ELF-1 (cell line): ENCODE measurements at places on chromosomes 5 and 9.
A peak's percentile ranks its signal among the peaks of the same experiment; 100 is the strongest.

GRCh38 chr5:123598028-123598689 lies 86.2 kb downstream of the CSNK1G3 start:
- no peak for DNase-seq

DNA sequence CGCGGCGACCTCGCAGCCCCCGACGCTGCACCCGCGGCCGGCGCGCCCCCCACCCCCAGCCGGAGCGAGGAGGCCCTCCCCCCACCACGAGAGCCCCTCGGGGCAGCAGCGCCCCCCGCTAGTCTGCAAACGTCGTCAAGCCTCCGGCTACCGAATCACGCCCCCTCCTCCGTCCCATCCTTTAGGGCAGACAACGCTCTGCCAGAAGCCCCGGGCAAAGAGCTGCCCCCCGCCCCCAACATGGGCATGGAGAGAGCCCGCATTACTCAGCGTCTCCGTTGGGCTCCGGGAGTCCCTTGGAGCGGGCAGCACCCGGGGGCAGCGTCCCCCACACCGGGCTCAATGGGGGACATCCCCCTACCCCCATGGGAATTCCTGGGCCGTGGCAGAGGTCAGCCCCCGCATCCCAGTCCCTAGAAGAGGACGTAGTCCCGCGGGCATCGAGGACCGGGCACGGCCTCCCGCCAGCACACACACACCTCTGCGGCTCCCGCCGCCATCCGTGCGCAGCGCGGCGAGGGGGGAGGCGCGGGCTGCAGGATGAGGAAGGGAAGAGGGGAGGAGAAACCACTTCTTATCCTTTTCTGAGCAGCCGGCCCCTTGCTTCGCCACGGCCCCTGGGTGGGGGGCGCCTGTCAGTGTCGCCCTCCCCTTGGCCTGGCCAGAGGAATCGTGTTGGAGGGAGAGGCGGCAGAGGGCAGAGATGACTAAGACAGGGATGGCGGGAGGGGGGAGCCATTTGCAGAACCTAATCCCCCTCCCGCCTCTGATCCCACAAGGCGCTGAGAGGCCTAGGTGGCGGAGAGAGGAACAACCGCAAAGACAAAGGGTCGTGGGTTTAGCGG lies 750 bp downstream of the DNM1 start:
- peak; percentile 79 for DNase-seq

GRCh38 chr9:121169094-121169601 lies 32.5 kb downstream of the RAB14 start:
- no peak for DNase-seq

DNA sequence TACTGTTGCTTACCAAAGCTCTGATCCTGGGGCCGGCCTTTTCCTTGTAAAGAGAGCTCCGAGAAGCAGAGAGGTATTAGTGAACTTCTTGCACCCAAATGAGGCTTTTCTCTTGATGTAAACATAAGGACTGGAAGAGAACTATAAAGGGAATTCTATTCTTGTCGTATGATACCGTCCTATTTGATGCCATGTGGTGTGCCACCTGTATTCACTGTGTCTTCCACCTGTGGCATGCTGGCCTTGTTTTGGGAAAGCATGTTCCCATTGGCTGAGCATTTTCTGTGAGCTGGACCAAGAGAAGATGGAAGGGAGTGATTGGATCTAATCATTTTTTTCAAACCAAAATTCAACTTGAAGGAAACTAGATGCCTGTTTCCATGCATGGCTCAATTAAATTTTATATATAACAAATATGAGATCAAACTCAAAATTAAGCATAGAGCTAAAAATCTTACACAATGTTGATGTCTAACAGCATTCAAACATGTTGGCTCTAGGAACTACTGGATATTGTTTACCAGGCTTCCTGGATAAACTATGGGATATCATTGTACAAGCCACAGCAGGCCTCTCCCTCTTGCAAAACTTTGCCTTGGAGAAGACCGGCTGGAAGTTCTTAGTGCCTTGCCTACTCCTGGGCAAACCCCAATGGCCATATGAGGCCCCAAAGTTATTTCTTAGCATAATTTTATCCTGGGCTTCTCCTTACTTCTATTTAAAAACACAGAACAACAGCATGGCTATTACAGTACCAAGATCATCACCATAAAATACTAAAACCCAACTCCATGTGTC lies 115.3 kb downstream of the TSSK1B start:
- no peak for DNase-seq

DNA sequence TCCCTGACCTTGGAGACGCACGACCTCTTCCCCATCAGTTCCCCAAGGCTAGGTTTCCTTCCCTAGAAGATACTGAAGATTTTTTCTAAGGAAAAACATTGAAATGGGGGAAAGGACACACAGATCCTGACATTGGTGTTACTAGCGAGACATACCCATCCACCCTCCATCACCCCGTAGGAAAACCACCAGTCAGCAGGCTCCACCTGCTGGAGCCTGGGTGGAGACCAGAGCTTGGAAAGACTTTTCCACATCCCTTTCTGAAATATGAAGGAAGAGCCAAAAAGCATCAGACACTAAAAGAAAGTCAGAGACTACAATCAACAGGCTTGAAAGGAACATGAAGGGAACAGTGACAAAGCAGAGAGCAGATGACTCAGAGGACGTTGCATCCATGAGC lies 638.0 kb downstream of the IRX1 start:
- DNase-seq = peak; percentile 37

GRCh38 chr9:125744616-125745015 lies 2.6 kb upstream of the PBX3 start:
- DNase-seq = no peak

DNA sequence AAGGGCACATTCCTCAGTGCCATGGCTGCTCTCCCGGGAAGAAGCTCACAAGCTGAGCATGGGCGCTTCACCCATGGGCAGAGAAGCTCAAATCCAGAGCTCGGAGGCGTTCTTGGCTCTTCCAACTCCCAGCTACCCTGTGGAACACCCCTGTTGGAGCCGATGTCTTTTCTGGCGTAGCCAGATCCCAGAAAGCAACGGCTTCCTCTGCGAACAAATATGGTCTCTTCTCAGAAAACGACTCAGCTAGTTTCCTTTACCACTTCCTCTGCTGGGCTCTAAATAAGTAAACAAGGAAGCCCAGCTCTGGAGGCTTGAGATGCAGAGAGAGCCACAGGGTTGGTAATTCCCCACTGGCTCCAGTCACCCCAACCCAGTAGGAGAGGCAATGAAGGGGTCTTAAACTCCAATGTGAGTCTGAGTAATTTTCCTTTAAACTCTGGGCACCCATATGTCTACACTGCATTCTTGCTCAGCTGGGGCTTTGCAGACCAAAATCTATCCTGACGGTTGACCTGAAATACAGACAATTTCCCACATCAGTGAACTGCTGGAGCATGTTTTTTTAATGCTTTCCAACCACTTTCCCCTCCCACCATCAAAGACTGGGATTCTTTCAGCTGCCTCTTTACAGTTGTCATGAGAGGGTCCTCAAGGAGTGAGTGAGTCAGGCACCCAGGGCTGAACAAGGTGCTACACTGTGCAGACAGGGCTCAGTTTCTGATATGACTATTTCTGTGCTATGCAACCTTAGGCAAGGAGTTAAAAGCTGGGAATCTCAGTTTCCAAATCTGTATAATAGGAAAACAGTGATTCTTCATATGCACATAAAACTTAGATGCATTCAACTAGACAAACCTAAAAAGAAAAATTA lies at the start of gene LCP2:
Gene LCP2, minus strand, starts transcription at position 189 of the 874 bp plus-strand sequence. Its CDS starts 166 bp downstream, at position 23.
- DNase-seq = no peak

GRCh38 chr5:137758715-137759306 lies 4.6 kb upstream of the HNRNPA0 start:
- no peak for DNase-seq

- DNase-seq = no peak
Observed at GRCh38 chr9:4464911-4465513, 25.3 kb upstream of the SLC1A1 start.

GRCh38 chr9:37464426-37465248 lies 613 bp downstream of the ZBTB5 start:
- DNase-seq = no peak

- no peak for DNase-seq
Observed at GRCh38 chr5:33745101-33745770, 146.6 kb downstream of the ADAMTS12 start.

DNA sequence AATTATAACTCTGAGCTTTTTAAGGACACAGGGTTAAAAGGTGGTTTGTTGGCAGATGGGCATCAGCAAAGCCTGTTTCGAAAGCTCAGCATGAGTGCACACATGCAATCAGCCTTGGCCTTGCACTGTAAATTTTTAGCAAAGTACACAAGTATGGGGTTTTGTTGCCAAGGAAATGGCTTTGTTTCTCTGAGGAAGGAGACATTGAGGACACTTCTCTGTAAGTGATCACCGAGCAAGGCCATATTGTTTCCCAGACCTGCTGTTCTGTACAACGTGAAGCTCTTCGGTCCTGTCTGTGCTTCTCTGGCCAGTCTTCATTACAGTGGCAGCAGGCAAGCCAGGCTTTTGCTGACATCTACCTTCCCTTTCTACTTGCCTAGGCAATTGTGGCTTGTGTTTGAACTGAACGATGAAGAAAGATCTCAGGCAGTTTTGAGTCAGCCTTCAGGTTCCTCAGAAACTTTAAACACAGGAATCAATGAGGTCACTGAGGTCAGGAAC lies 27.9 kb upstream of the GLRX start:
- no peak for DNase-seq

- DNase-seq = no peak
Observed at GRCh38 chr9:116381350-116381749, 227.8 kb downstream of the PAPPA start.

- no peak for DNase-seq
Observed at GRCh38 chr5:36957953-36958537, 81.5 kb downstream of the NIPBL start.

- DNase-seq = no peak
Observed at GRCh38 chr5:65707663-65708062, 14.2 kb downstream of the SGTB start.

DNA sequence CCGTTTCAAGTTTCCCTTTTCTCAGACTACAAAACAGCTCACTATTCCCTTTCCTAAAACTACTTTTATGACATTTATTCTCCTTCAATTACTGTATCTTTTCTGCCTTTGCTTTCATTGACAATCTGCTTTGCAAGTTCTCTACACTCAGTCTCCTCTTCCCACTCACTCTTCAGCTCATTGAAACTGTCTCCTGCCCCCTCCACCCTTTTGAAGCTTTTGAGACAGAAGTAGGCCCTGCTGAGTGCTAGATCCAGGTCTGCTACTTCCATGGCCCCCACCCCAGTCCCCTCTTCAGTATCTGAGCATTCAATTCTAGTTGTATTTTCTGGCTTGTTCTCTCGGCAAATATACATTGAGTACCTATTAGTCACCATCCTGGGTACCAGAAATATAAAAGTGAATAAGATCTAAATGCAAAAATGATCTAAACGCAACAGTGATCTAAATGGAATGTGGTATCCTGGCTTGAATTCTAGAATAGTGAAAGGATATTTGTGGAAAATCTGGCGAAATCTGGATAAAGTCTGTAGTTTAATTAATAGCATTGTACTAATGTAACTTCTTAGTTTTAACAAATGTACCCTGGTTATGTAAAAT lies 58.4 kb downstream of the OR2K2 start:
- DNase-seq = no peak

DNA sequence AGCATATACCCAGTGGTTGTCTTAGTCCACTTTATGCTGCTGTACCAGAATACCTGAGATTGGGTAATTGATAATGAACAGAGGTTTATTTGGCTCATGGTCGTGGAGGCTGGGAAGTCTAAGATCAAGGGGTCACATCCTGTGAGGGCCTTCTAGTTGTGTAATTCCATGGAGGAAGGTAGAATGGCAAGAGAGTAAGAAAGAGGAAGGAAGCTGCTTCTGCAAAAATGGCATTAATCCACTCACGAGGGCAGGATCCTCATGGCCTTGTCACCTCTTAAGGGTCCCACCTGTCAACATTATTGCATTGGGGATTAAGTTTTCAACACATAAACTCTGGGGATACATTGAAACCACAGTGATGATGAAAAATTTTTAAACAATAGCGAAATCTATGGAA lies 17.0 kb downstream of the BTNL8 start:
- DNase-seq = no peak

DNA sequence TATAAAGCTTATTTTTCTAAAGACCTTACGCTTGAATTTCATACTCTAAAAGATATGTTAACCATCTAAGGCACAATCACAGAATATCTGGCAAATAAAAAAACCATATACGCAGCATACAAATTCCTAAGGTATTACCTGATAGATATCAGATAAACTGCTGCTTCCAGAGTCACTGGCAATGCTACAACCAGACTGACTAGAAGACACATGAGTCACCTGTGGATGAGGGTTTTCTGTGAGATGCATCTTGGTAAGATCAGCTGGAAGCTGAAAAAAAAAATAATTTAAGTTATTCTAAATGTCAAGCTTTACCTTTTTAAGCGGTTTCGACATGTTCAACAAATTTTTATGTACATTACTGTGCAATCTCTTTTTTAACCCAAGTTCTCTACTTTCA lies 113.8 kb downstream of the RAPGEF6 start:
- no peak for DNase-seq

DNA sequence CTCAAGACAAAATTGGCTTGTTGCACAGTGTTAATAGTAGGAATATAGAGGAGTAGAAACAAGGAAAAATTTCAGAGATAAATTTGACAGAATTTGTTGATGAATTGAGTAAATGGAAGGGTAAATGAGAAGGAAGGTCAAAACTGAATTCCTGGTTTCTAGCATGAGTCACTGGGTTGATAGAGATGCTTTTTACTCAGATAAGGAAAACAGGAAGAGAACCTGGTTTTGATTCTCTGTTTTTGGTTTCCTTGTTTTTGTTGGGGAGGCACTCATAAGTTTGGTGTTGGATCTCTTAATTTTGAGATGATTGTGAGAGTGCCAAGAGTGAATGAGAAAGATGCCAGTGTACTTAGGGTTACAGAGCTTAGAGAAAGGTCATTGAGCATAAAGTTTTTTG lies 7.1 kb downstream of the LRRC70 start:
- DNase-seq = no peak

GRCh38 chr5:141322261-141322660 lies 1.7 kb upstream of the TAF7 start:
- no peak for DNase-seq

DNA sequence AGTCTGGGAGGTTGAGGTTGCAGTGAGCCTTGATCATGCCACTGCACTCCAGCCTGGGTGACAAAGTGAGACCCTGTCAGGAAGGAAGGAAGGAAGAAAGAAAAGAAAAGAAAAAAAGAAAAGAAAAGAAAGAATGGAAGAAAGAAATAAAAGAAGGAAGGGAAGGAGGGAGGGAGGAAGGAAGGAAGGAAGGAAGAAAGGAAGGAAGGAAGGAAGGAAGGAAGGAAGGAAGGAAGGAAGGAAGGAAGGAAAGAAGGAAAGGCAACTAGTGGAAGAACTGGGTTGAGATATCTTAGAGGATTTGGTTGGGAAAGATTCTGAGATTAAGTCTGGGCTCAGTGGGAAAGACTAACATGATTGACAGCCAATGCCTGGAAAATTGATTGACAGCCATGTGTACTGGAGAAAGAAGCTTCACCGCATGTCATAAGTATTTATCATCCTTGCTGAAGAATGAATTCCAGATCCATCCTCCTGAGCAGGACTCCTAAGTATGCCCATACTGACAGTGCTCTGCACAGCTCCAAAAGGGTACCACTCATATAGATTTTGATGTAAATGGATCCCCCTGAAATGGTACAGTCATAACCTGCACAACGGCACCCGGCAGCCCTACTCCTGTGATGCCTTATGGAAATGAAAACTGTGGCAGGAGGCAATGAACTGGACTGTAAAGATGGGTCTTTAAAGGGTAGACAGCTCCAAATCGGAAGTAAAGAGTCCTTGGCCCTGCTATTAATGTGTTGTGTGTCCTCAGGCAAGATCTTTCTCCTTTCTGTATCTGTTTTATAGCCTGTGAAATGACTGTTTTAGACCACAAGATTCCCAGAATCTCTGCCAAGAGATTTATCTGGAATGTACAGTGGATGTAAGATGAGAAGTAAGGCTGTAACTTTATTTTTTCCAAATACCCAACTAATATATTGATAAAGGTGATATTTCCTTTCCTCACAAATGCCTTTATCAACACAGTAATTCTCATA lies 16.9 kb upstream of the ADRA1B start:
- no peak for DNase-seq
